Fibroblast of villous mesenchyme (primary cell): ENCODE measurements at places on chromosomes 2 and 18. TPM values are rescaled to one million over a fixed set of nuclear protein-coding genes. Genes with fewer than 3 reads are reported as not detected.

- peak; percentile 32 for DNase-seq
Observed at GRCh38 chr2:216343221-216343980, 28.9 kb downstream of the MARCHF4 start.

GRCh38 chr2:218366621-218367414, 10.2 kb downstream of the CATIP start:
- DNase-seq, result no peak

GRCh38 chr2:133082034-133082433, 412.0 kb upstream of the LYPD1 start:
- DNase-seq, result no peak

GRCh38 chr2:16250466-16250865, 310.1 kb downstream of the MYCN start:
- DNase-seq, result no peak

The TMEM17 gene
- total RNA-seq, result 1.6 and 3.0 TPM in 2 replicates
